Right renal cortex interstitium (tissue), 3 donors: ENCODE measurements at places on chromosomes 7 and 10. TPM values are rescaled to one million over a fixed set of nuclear protein-coding genes. Genes with fewer than 3 reads are reported as not detected.

The LIPM gene
- polyA plus RNA-seq = not detected

GRCh38 chr7:18386607-18387006, 108.9 kb upstream of the HDAC9 start:
- DNase-seq = no peak

The CYP3A7 gene
- 1.1 TPM for polyA plus RNA-seq

The AKR1C4 gene
- not detected for polyA plus RNA-seq

The SLC26A5 gene
- polyA plus RNA-seq = not detected

The KLF6 gene
- 51.7 TPM for polyA plus RNA-seq

The ZPBP gene
- 0.56 TPM for polyA plus RNA-seq

The TEX36 gene
- not detected for polyA plus RNA-seq

- DNase-seq = no peak
Observed at GRCh38 chr7:101357433-101357832, 5.2 kb upstream of the COL26A1 start.
